Fibroblast of skin of right quadriceps (primary cell): ENCODE measurements at places on chromosomes 13 and 19.

GRCh38 chr13:25977216-25977615 is 74.6 kb downstream of the SHISA2 start:
- no peak for DNase-seq

GRCh38 chr19:38448225-38448624 is 14.7 kb downstream of the RYR1 start:
- DNase-seq, result no peak

DNA sequence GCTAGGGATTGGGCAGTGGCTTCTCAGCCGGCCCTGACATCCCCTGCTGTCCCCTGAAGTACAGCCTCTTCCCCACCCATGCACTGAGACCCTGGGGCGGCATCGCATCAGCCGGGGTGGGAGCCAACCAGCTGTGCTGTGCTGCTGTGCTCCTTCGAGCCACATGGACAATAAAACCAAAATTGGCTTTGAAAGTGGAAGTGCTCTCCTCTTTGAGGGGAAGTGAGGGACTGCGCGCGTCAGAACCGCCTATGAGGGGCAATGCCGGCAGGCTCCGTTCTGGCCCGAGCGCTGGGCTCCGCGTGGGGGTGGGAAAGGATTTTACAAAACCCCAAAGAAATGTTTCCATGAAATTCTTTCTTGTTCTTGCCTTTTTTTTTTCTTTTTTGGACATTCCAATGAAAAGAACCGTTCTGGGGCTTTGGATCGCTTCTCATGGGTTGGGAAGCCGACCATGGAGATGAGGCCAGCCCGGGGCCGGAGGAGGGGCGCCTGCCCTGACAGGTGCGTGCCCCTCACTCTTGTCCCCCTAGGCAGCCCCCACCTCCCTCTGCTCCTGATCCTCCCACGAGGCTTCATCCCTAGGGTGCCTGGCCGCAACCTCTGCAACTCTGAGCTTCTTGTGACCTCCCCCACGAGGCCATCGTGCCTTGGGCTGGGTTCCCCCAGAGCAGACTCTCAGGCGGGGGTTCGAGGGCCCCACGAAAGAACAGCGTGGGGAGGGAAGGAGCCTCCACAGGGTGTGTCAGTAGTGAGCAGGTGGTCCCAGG is 22.6 kb downstream of the KLHL26 start:
- DNase-seq, result no peak

- DNase-seq, result no peak
Measured at GRCh38 chr19:17021793-17022590, 4.6 kb downstream of the CPAMD8 start.

DNA sequence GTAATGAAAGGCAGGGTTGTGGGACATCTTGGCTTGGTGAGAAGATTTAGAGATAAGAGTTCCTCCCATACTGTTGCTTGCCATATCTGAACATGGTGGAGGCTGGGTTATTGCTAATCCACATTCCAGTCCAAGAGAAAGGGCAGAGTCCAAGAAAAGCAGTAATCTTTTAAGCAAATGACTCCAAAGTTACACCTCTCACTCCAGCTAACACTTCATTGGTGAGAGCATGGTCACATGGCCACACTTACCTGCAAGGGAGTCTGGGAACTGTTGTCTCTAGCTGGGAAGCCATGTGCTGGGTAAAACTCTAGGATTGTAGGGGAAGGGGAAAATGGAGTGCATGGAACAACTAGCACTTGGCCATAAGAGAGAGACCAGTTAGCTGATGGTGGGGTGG is 5.6 kb downstream of the C19orf81 start:
- no peak for DNase-seq

GRCh38 chr19:756236-756635 is 5.3 kb downstream of the MISP start:
- DNase-seq, result peak; percentile 52

GRCh38 chr19:15161028-15161984 is 39.5 kb downstream of the NOTCH3 start:
- DNase-seq, result no peak

GRCh38 chr19:18478545-18479311 is 40.8 kb upstream of the ISYNA1 start:
- DNase-seq, result peak; percentile 81

DNA sequence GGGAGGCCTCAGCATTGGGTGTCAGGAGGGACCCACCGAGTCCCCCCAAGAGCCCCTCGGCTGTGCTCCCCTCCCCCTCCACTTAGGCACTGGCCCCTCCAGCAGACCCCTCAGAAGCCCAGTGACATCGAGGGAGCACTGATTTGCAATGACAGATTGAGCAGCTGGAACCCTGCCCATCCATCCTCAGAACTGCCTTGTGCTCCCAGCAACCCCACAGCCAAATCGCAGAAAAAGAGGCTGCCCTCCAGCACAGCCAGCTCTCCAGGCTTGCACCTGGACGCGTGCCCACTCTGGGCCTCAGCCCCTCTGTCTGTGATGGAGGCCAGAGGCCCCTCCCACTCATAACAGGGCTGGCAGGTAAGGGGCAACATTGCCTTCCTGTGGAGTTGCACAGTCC is 123.2 kb upstream of the VSTM2B start:
- DNase-seq, result no peak

DNA sequence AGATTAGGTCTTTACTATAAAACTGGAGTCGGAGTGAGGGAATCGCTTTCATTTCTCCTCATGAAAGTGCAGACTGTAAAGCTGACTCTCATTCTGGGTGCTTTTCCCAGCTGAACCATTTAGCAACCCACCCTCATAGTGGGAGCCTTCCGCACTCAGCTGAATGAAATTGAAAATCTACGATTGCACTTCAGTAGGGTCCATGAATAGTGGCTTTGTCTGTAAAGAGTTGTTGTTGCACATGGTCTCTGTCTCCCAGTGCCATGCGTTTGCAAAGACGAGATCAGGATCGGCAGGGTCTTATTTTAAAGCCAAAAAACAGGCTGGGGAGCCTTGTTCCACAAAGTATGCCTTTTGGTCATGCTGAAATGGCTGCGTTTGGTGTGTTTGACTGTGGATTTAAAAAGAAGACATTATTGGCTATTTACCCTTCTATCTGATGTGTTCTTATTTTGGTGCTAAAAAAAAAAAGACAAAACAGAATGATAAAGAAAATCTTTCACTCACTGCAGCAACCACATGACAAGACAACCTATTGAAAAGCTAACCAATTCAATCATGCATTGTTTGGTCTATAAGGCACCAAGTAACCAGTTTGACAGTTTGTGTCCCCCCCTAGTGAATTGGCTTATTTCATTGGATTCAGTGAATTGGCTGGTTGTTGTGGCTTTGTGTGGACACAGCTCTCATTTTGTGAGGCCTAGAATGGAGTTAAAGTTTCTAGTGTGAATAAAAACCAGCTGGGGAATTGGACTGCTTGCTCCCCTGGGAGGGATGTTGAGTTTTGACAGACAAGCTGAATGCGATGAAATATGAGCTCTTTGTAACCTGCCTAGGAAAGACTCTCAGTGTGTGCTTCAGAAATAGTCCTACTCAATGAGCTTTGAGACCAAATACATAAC is 65.6 kb downstream of the ARHGAP35 start:
- no peak for DNase-seq

DNA sequence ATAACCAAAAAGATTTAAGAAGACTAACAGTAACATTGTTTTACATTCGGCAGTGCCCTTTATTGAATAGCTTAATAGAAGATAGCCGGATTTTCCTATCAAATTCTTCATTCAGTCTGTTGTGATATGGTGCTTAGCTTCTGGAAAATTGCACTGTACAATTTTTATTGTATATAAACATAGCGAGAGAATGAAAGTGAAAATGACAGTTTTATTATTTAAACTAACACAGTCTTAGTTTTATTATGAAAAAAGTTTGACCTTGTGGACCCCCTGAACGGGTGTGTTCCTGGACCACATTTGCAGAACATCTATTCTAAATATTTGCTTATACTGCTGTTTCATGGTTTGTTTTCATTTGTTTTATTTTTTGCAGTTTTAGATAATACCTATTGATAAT is 8.6 kb downstream of the ITM2B start:
- DNase-seq, result no peak

GRCh38 chr19:40976134-40976533 is 14.9 kb upstream of the CYP2B6 start:
- no peak for DNase-seq
